ENCODE measurements at places on chromosomes 7 and 10.

GRCh38 chr7:37690206-37690605, 6.6 kb downstream of the GPR141 start:
- DNase-seq, result peak; percentile 90

- DNase-seq, result no peak
Measured at GRCh38 chr7:96654630-96655188, 54.9 kb downstream of the SEM1 start.

DNA sequence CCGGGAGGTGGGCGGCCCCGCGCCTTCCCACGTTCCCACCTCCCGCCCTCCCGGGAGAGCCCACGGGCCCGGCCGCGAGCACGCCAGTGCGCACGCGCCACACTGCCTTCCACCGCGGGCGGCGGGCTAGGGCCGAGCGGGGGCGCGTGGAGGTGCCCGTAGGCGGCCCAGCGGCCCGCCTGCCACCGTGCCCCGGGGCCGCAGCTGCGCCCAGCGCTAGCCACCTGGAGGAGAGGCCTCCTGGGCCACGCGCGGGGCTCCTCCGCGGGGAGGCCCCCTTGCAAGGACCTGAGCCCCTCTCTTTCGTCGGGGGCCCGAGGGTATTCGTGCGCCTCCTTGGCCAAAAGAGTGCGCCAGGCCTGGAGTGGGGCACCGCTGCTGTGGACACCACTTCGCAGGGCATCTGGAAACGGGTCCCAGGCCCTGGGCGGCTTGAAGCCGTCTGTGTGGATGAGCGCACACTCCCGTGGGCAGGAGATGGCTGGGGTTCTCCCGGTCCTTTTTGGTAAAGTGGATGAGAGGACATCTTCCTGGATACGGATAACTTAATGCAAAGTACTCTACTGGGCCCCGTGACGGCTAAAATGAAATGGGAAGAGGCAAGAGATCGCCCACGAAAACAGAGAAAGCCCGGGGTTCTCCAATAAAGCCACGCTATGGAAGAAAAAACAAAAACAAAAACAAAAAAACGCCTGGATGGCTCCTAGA, 9.0 kb upstream of the EBF3 start:
- DNase-seq, result no peak

- no peak for DNase-seq
Measured at GRCh38 chr7:47873762-47874161, 74.5 kb downstream of the PKD1L1 start.

- DNase-seq, result no peak
Measured at GRCh38 chr10:28090506-28090905, 91.6 kb upstream of the ODAD2 start.

- DNase-seq, result peak; percentile 1
Measured at GRCh38 chr7:45506059-45506458, 68.1 kb upstream of the ADCY1 start.

GRCh38 chr10:5595994-5596471, 70.4 kb downstream of the ASB13 start:
- no peak for DNase-seq

DNA sequence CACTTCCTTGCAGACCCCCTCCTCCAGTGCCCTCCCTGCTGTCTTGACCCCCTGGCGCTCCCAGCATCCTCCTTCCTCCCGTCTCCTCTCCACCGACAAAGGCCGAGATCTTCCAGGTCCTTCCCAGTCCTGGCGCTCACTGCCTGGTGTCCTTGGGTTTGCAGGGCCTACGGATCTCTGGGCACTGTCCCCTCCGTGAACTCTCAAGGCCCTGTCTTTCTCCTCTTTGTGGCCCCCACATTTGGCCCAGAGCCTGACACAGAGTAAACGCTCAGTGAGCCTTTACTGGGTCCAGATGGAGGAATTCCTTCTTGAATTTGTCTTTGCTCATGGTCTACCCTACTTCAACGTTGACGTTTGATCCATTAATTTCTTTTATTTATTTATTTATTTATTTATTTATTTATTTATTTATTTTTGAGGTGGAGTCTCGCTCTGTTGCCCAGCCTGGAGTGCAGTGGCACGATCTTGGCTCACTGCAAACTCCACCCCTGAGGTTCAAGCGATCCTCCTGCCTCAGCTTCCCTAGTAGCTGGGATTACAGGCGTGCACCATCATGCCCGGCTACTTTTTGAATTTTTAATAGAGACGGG, 29.7 kb downstream of the TMEM270 start:
- DNase-seq, result no peak

GRCh38 chr7:100875356-100875751, 451 bp downstream of the SRRT start:
- peak; percentile 20 for DNase-seq

GRCh38 chr10:59880019-59880717, 26.2 kb downstream of the CCDC6 start:
- DNase-seq, result no peak

GRCh38 chr7:590731-591551, 71.3 kb upstream of the PDGFA start:
- no peak for DNase-seq

DNA sequence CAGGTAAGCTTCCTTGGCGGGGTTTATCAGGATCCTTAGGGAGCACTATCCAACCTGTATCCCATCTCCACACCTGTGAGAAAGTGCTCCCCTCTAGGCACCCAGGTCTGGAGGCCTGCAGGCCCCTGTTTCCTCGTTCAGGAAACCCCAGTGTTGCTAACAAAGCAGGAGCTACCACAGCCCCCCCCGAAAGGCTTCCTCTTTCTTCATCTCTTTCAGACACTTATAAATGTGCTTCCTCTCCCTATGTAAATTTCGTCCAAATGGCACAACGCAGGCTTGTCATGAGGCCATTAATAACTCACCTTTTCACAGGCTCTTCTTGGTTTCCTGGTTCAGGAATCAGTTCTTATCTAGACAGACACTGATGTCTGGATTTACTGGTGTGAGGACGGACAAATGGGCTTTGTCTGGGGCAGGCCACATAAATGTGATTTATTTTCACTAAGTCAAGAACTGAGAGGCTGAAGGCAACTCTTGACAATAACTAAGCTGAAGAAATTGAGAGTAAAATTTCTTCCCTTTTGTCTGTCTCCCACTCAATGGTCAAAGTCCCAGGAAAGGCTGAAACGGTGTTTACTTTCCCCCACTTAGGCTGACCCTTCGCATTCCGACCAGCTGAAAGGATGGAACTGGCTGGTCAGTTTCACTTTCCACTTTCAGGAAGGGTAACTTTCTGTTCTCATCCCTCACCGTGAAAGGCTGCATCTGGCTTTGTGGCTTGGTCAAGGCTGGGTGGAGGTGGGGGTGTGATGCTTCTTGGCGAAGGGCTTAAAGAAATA, 46.8 kb downstream of the PIK3AP1 start:
- DNase-seq, result peak; percentile 91

DNA sequence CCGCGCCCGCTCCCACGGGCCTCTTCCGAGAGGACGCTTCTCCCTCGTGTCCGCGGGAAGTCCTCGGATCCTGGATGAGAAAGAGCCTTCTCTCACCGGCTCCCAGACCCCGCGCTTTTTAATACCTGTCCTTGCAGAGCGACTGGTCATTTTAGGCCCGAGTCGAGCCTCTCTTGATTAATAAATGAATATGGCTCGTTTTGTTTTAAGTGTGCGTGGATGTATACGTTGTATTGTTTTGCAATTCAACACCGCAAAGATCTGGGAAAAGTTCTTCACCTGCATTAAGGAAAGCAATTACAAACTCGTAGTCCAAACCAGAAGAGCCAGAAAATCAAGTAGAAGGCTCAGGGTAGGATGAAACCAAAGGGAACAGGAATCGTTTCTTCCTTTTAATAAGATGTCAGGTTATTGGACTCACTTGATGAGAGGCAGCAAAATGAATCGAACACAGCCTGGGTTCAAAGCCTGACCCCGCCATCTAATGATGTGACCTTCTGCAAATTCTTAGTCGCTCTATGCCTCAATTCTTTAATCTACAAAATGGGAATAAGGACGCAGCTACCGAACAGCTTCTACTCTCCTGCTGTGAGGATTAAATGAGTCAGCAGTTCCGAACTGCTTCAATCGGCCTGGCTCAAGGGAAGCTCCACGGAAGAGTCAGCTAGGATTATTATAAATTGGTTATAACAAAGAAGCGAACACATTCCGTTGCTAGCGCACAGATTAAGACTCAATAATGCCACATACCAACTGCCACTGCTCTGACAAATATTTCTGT, 277.8 kb upstream of the NEBL start:
- no peak for DNase-seq

- DNase-seq, result no peak
Measured at GRCh38 chr7:69162931-69163670, 435.2 kb upstream of the AUTS2 start.

- DNase-seq, result no peak
Measured at GRCh38 chr7:134593530-134594392, 44.9 kb downstream of the AKR1B15 start.

Data from suppressor macrophage treated with lipopolysaccharide for 4 hours (primary cell).